M059J (cell line): ENCODE measurements at places on chromosomes 1 and 21.

DNA sequence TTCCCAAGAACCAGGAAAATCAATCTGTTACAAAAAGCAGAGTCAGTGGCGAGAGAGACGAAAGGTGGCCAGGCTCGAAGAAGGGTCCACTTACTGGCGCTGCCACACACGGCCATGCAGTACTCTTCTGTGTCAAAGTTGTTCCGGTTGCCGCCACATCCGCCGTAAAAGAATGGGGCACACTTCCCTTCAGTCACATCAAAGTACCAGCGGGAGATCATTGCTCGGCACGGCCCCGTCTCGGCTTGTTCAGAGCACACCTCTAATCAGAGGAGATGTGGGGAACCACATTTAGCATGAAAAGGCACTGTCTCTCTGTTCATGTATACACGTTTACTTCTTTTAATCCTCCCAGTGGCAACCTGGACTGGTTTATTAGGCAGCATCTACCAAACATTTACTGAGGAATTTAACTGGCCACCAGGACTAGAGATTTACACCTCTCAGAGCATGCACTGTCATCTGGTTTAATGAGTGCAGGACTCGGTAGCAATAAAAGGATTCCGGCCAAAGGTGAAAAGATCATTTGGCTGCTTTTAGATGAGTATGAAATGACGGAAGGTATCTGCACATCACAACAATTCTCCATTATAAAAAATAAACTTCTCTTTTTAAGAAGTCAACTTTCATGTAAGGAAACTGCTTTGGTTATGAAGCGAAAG is 170.5 kb downstream of the APP start:
- DNase-seq = no peak

- DNase-seq = peak; percentile 37
Measured at GRCh38 chr1:170668209-170669106, 4.5 kb downstream of the PRRX1 start.

GRCh38 chr1:224768971-224769370 is 152.9 kb downstream of the CNIH3 start:
- no peak for DNase-seq

DNA sequence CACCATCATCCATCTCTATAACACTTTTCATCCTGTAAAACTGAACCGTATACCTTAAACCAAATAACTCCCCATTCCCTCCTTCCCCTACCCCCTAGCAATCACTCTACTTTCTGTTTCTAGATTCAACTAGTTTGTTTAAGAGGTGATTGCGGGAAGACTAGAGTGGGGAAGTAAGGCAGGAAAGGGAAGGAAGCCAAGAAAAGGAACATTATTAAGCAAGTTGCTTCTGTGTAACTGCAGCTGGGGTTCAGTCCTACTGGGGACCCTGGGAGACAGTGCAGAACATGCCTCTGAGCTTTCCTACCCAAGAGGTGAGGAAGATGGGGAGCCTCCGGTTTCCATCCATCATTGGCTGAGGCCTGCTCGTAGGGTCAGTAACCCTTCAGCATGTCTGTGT is 28.9 kb upstream of the H3-3A start:
- no peak for DNase-seq

DNA sequence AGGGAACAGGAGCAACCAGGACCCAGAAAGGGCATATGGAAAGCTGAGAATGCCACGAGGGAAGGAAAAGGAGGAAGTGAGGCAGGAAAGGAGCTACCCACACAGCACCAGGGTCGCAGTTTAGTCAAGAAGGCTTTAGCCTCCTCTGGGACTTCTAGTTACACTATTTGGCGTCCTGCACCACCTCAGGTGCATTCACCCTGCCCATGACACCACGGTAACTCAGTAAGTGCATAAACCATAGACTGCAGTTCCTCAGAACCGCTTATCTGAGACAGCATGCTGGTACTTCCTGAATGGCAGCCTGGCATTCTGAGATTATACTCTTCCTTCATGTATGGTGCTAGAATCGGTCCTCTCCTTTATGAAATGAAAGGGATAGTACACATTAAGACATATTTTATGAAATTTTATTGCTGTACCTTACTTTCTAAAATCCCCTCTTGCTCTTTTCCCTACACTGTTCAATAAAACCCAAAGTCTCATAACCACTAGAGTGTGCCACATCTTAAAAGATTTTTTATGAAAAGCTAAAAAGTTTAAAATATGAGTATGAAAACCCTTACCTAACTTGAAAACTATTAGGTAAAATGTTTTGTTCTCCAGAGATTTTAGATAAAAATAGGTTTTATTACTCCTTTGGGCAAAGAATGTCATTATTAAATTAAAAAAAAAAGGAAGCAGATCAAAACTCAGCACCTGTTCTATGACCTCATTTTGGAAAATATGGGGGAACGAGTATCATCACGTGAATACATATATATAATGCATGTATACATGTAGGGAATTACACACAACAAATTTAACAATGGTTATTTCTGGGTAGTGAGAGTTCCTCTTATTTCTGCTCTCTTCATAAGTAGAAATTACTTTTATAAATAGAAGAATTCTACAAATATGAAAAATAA is 67.3 kb downstream of the VAV3 start:
- DNase-seq = no peak

GRCh38 chr1:172698224-172698623 is 39.3 kb downstream of the FASLG start:
- DNase-seq = peak; percentile 77

- DNase-seq = no peak
Measured at GRCh38 chr21:41755258-41755933, 11.5 kb downstream of the RIPK4 start.
